ENCODE measurements at places on chromosomes 2 and 18.

GRCh38 chr2:205769495-205769850 lies 87.2 kb downstream of the NRP2 start:
- DNase-seq: no peak

- no peak for DNase-seq
Observed at GRCh38 chr2:206457188-206457634, 13.9 kb downstream of the ADAM23 start.

DNA sequence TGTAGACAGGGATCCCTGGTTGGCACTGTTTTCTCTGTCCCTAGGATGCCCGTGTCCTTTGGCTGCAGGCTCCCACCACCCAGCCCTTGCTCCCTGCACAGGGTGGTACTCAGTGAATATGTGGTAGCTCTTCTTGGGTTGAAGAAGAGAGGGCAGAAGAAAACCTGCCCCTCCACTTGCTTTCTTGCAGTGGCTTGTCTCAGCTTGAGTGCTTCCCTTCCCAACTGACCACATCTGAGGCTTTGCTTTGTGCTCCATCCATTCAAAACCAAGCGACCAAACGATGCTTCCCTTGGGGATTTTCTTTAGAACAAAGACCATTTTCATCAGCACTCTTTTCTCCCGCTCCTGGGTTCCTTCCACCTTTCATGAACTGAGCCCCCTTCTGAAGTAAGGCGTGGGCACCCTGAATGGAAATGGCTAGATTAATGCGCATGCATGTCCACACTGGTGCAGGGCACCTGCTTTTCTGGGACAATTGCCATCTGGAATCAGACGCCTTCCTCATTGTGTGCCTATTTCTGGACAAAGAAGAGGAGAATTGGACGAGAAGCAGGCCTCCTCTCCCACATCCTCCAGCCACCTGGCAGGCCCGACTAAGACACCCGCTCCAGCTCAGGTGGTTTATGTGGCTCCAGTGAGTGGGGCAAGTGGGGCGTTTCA lies 59.1 kb downstream of the ARL4C start:
- no peak for DNase-seq

- DNase-seq: no peak
Observed at GRCh38 chr18:57923611-57924010, 120.4 kb upstream of the NEDD4L start.

DNA sequence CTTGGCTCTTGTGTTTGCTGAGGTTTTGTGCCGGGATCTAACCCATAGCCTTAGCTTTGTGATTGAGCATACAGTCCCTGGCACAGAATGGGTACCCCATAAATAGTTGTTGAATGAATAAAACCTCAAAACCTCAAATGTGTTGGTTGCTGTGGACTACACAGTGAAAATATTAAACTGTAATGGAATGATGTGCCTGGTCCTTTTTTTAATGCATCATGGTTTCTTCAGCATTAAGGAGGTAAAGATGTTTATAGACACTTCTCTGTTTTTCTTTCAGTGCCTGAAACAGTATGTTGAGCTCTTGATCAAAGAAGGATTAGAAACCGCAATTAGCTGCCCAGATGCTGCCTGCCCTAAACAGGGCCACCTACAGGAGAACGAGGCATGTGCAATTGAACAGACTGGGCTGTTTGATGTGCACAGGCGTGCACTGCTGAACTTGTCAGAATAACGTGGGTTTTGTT lies 97.0 kb downstream of the RNF144A start:
- peak; percentile 14 for DNase-seq

DNA sequence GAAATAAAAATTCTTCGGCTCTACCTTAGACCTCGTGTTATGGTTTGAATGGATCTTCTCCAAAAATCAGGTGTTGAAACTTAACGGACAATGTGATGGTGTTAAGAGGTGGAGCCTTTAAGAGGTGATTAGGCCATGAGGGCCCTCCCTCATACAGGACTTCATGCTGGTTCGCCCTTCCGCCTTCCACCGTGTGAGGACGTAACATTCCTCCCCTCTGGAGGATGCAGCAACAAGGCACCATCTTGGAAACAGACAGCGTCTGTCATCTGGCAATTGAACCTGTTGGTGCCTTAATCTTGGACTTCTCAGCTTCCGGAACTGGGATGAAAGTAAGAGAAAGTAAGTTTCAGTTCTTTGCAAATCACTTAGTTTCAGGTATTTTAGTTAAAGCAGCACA lies 126.3 kb upstream of the SPRED2 start:
- no peak for DNase-seq

- DNase-seq: no peak
Observed at GRCh38 chr2:237181844-237182243, 96.2 kb downstream of the COPS8 start.

GRCh38 chr2:66929632-66930338 lies 467.3 kb upstream of the ETAA1 start:
- no peak for DNase-seq

DNA sequence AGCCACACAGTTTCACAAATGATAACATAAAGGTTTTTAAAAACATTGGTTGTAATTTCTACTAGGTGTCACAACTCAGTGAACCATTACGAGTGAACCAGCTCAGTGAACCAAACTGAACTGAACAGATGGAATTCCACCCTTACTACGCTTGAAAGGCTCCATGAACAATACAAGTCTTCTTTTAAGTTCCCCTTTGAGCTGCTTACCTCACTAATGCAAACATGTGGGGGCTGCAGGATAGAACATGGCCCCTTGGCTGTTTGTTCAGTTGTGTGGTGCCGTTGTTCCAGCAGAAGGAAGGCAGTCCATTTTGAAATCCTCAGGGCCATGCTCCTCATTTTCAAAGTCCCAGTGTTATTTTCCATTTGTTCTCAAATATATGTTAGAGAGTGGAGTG lies 30.7 kb upstream of the KLHL14 start:
- DNase-seq: no peak

GRCh38 chr2:10473121-10473756 lies 25.1 kb upstream of the ODC1 start:
- DNase-seq: no peak

GRCh38 chr2:214569419-214570035 lies 158.7 kb downstream of the VWC2L start:
- DNase-seq: no peak

GRCh38 chr18:23062011-23062410 lies 73.3 kb upstream of the CABLES1 start:
- no peak for DNase-seq

DNA sequence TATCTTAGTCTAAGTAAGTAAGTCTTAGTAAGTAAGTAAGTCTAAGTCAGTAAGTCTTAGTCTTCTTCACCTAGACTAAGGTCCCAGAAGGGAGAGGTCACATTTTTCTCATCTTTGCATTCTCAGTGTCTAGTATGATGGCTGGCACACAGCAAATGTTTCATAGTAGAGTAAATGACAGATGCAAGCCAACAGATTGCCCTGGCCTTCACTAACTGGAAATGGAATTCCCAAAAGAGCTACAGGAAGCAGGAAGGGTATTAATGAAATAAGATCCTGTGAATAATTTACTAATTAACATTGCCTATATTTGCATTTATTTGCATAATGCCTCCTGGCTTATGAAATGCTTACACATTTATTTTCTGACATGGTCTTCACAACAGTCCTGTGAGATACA lies 221.6 kb downstream of the RAD51AP2 start:
- no peak for DNase-seq

GRCh38 chr2:175855794-175856453 lies 146.1 kb downstream of the LNPK start:
- DNase-seq: no peak

DNA sequence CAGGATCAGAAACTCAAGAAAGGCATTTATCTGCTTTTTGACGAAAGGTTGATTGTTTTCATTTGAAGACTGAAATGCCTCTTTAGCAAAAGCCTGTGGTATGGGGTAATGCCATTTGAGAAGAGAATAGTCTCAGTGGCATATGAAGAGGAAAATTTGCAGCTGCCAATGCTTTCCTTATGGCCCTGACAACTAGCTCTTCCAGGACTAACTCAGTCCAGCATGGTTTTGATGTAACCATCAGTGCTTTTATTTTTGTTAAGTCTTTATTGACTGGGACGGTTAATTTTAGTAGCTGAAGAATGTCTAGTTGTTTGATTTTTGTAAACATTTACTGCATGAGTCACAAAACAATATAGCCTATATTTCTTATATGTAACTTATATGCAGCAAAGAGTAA lies 158.4 kb downstream of the LNPK start:
- DNase-seq: no peak

GRCh38 chr18:52333860-52334259 lies 6.1 kb upstream of the DCC start:
- DNase-seq: no peak

GRCh38 chr2:172087780-172088244 lies 2.5 kb downstream of the DLX1 start:
- no peak for DNase-seq

GRCh38 chr2:192687015-192687414 lies 492.3 kb upstream of the TMEFF2 start:
- no peak for DNase-seq

GRCh38 chr2:160156665-160157064 lies 43.4 kb downstream of the ITGB6 start:
- no peak for DNase-seq

DNA sequence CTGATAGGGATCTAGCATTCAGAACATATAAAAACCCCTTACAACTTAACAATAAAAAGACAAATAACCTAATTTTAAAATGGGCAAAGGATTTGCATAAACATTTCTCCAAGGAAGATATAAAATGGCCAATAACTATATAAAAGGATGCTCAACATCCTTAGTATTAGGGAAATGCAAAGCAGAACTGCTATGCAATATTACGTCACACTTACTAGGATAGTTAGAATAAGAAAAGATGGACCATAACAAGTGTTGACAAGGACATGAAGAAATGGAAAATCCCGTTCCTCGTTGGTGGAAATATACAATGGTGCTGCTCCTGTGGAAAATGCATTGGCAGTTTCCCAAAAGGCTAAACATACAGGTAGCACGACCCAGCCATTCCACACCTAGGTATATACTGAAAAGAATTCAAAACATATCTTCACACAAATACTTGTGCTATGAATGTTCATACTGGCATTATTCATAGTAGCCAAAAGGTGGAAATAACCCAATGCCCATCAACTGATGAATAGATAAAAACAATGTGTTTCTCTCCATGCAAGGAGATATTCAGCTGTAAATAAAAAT lies 48.2 kb upstream of the REV1 start:
- no peak for DNase-seq

DNA sequence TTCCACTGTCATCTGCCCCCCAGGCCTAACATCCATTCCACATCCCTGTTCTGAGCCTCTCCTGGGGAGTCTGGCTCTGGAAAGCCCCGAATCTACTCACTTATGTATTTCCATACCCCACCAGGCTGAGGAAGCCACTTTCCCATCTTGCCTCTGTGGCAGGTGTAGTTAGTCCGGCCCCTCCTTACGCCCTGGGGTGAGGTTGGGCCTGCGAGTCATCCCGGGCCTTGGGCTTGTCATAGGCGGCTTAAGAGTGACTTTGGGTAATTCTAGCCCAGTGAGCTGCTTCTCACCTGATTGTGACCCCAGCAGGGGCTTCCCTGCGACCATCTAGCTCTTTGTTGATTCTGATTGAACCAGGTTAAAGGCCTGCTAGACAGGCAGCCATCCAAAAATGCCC lies 21.1 kb downstream of the PCARE start:
- no peak for DNase-seq

GRCh38 chr2:189236066-189236465 lies 56.5 kb upstream of the COL5A2 start:
- no peak for DNase-seq

GRCh38 chr2:174836377-174836994 lies 72.2 kb upstream of the CHRNA1 start:
- DNase-seq: no peak

DNA sequence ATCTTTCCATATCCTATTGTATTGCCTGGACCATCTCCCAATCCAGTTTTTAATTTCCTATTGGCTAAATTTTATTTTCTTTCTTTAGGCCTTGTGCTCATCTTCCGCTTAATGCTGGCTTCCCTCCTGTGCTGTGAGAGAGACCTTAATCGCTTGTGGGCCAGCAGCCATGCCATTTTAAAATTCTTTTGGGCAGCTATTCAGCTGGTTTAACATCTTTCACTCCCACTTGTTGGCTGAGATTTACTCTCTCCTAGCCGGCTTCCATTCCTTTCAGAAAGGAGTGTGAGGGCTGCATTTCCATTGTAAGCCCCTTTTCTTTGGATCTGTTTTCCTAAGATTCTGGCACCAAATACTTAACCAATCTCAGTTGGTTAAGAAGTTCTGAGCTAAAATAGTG lies 140.9 kb upstream of the RASGRP3 start:
- DNase-seq: no peak

DNA sequence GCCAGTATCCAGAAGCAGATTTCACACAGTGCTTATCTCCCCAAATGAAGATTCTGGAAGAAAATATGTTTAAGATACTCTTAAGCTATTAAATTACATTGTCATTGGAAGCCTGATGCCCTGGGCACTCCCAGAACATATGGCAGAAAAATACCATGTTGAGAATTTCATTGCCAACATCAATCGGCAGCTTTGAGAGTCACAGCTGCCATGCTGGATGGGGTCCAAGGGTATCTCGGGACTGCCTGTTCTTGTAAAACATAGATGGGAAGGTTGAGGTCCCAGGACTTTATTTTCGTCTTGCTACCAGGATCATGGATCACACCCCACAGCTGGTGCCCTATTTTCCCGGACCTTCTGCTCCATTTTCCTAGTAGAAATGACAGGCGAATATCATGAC lies 632.5 kb downstream of the SUCLG1 start:
- DNase-seq: no peak

DNA sequence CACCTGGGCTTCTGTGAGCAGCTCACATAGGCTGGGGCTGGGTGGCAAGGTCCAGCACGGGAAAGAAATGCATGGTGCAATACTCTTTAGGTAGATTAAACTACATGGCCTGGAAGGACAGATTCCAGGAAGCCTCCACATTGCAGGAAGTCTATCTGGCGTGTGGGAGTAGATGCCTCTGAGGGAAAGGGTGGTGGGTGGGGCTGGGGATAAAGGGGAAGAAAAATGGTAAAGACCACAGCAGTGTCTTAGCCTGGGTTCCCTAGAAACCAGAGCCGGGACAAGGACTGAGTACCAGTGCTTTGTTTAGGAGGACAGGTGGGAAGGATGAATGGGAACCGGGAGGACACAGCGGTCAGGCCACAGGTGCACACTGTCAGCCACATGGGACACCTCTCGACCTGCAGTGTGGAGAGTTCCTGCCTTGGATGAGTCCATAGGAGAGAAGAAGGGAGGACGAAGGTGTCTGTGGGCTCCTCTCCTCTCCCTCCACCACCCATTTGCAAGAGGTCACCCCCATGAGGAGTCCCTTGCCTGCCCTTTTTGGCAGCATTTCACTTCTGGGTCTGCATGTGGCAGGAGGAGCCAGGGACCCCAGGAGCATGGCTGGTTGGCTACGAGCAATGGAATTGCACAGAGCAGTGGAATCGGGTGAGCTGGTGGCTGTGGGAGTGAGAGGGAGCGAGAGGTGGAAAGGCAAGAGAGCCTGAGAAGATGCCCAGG lies 91.5 kb upstream of the HS6ST1 start:
- no peak for DNase-seq

GRCh38 chr2:47003641-47004427 lies 88.2 kb upstream of the MCFD2 start:
- no peak for DNase-seq

GRCh38 chr2:237639052-237639835 lies 11.9 kb downstream of the LRRFIP1 start:
- no peak for DNase-seq

Measured in activated CD4-positive, alpha-beta T cell treated with anti-CD3 and anti-CD28 coated beads for 4 hours (primary cell).